ENCODE measurements at places on chromosomes 13 and 19. TPM values are rescaled to one million over a fixed set of nuclear protein-coding genes. Genes with fewer than 3 reads are reported as not detected.

Gene RB1
- 41.0 TPM for total RNA-seq

Gene ANKLE1
- 0.90 TPM for total RNA-seq

Gene CGB8
- 0.50 TPM for total RNA-seq

Gene CD70
- total RNA-seq: not detected

Gene RFPL4A
- total RNA-seq: not detected

Gene ZNF549
- 4.3 TPM for total RNA-seq

Gene RNF17
- not detected for total RNA-seq

Gene PEAK3
- total RNA-seq: not detected

Gene URAD
- total RNA-seq: 18.2 TPM

Gene CCNA1
- 0.47 TPM for total RNA-seq

Gene GRK1
- 0.17 TPM for total RNA-seq

Gene HIF3A
- 56.8 TPM for total RNA-seq

Gene ATP8B3
- total RNA-seq: 1.4 TPM

Gene GPR18
- not detected for total RNA-seq

Gene FLT1
- total RNA-seq: 37.0 TPM

Gene PRR19
- total RNA-seq: 2.2 TPM

Gene LGALS4
- 148 TPM for total RNA-seq

Gene ZNF600
- 7.7 TPM for total RNA-seq

Gene CPAMD8
- 9.3 TPM for total RNA-seq

Gene CILP2
- total RNA-seq: 5.4 TPM

Gene FRY
- total RNA-seq: 6.4 TPM

Gene ZNF772
- total RNA-seq: 18.5 TPM

Gene PGLYRP1
- not detected for total RNA-seq

Gene C3
- 563 TPM for total RNA-seq

Gene VSTM1
- not detected for total RNA-seq
